Activated CD4-positive, alpha-beta T cell treated with anti-CD3 and anti-CD28 coated beads for 1 hour (primary cell): ENCODE measurements at places on chromosomes 3 and 15.

DNA sequence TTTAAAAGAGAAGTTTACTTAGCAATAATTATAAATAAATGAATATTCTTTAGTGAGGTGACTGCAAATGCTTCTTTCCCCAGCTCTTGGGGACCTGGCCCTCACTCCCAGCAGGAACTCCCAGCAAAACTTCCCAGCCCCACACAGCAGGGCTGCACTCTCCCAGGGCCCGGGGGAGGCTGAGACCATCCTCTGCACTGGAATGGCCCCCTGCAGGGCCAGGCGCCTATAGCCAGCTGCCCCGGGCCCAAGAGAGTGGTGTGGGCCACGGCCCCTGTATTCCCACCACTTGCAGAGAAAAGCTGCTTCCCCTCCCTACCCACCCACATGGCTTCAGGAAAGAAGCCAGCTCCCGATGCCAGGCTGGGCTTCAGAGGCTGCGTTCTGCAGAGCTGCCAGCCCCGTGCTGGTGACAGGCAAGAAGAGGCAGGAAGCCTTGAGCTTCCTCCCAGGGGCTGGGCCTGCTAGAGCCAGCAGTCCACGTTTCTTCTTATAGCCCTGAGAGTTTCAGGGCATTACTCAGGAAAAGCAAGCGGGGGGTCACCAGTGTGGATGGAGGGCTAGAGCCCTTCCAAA, 20.0 kb downstream of the IDH2 start:
- no peak for DNase-seq

- DNase-seq: no peak
These were observed 61.9 kb upstream of the FNDC3B start for GRCh38 chr3:171977441-171977840.

GRCh38 chr15:43244092-43244491, 22.6 kb downstream of the TGM5 start:
- no peak for DNase-seq

DNA sequence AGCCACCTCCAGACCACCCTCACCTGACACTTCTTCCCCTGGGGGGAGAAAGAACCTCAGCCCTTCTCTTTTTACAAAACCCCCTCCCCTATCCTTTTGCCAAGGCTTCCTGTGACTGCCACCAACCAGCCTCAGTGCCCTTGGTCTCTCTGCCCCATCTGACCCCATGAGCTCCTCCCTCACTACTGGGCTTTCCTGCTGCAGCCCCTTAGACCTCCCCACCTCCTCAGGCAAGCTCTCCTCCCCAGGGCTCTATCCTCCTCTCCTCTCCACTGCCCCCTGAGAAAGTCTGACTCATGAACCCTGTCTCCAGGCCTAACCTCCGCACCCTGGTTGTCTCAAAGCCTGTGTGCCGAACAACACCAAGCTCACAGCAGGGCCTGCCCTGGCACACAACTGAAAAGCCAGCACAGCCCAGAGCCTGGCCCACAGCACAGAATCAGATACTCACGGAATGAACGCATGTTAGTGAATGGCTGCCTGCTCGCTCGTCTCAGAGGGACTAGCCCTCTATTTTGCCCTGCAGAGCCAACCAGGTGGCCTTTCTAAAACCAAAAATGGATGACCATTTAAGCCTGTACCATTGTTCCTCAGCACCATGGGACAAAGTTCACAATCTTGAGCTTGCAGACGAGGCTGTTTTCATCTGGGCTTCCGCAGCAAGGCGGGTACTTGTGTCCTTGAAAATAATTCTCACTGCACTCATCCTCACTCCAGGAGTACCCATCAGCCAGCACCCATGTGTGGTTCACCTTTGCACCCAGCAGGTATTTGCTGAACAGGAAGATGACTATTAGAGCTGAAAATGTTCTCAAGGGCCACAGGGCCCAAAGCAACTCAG, 1.7 kb downstream of the CHDH start:
- no peak for DNase-seq

GRCh38 chr3:94065819-94066480, 3.1 kb downstream of the NSUN3 start:
- DNase-seq: no peak

DNA sequence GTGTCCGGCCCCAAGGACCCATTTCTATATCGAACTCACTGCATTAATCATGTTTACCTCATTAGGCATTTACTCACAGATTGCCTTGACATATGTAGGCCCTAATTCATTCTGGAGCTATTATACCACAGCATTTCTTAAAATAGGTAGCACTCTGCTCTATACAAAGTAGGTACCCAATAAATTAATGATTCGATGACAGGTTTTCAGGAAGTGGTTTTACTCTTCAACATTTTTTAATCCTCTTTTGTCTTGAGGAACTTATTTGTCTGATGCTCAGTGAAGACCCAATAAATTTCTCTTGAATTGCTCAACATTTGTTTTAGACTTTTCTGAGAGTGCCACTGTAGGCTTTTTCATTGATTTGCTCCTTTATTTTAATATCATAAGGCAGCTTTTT, 12.1 kb downstream of the TGFBR2 start:
- no peak for DNase-seq

GRCh38 chr3:71584394-71585011, 975 bp upstream of the FOXP1 start:
- DNase-seq: no peak

DNA sequence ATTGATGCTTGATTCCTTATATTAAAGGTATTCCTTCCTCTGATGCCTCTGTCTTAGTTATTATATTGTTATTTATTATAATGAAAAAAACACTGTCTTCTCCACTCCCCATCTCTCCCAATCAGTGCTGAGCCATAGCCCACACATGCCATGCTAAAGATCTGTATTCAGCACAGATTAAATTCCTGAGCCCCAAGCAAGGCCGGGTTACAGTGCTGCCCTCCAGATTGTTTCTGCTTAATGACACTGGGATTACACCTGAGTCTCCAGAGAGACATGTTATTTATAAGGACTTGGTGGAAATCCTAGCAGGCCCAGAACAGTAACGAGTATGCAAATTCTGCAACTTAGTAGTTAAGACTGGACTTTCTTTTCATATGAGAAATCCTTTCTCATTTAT, 305.9 kb upstream of the UMPS start:
- DNase-seq: no peak
